ENCODE measurements at places on chromosomes 3 and 15.
A peak's percentile ranks its signal among the peaks of the same experiment; 100 is the strongest.

- no peak for DNase-seq
Measured at GRCh38 chr15:90819390-90819789, 49.0 kb upstream of the FURIN start.

- no peak for DNase-seq
Measured at GRCh38 chr15:48946840-48947187, 16.9 kb downstream of the SHC4 start.

GRCh38 chr3:9951962-9952805 lies at the start of gene PRRT3:
PRRT3 (minus strand) TSS chr3:9952408; CDS start chr3:9950115, 2,293 bp downstream.
- DNase-seq: peak; percentile 42

- no peak for DNase-seq
Measured at GRCh38 chr3:75294124-75294523, 370.0 kb upstream of the FRG2C start.

- DNase-seq: no peak
Measured at GRCh38 chr3:122215592-122216298, 32.3 kb downstream of the CASR start.

DNA sequence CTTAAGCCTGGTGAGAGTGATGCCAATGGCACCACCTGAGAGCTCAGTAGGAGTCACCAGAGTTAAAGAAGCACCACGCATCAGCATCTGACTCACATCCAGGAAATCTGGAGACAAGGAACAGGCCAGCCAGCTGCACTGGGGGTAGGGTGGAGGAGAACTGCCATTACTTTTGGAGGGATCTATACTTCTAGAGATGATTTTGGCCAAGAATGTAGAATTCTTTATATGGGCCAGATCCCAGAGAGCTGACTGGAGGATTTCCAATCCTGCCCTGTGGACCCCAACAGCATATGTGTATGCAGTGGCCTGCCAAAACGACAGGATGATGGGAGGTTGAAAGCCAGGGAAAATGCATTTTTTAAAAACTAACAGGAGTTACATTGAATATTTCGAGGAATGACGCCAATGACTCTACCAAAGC lies 29.8 kb downstream of the CCR3 start:
- no peak for DNase-seq

DNA sequence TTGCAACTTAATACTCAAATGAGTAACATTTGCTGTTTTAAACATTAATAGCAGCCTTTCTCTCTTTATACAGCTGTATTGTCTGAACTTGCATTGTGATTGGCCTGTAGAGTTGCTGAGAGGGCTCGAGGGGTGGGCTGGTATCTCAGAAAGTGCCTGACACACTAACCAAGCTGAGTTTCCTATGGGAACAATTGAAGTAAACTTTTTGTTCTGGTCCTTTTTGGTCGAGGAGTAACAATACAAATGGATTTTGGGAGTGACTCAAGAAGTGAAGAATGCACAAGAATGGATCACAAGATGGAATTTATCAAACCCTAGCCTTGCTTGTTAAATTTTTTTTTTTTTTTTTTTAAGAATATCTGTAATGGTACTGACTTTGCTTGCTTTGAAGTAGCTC lies 40.3 kb downstream of the CTNNB1 start:
- no peak for DNase-seq

DNA sequence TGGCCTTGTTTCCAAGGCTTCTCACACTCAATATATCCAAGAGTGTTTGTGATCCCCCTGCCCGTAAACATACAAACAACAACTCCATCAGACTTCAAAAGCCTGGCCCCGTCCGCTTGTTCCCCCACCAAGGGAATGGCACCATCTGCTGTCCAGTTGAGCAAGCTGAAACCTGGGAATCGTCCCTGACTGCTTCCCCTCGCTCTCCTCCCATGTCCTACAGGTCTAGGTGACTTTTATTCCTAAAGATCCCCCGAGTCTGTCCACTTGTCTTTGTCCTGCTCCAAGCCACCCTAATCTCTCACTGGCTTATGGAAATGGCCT lies 27.9 kb upstream of the FAM174B start:
- DNase-seq: no peak

GRCh38 chr15:90749754-90750153 lies 32.6 kb downstream of the BLM start:
- DNase-seq: no peak

DNA sequence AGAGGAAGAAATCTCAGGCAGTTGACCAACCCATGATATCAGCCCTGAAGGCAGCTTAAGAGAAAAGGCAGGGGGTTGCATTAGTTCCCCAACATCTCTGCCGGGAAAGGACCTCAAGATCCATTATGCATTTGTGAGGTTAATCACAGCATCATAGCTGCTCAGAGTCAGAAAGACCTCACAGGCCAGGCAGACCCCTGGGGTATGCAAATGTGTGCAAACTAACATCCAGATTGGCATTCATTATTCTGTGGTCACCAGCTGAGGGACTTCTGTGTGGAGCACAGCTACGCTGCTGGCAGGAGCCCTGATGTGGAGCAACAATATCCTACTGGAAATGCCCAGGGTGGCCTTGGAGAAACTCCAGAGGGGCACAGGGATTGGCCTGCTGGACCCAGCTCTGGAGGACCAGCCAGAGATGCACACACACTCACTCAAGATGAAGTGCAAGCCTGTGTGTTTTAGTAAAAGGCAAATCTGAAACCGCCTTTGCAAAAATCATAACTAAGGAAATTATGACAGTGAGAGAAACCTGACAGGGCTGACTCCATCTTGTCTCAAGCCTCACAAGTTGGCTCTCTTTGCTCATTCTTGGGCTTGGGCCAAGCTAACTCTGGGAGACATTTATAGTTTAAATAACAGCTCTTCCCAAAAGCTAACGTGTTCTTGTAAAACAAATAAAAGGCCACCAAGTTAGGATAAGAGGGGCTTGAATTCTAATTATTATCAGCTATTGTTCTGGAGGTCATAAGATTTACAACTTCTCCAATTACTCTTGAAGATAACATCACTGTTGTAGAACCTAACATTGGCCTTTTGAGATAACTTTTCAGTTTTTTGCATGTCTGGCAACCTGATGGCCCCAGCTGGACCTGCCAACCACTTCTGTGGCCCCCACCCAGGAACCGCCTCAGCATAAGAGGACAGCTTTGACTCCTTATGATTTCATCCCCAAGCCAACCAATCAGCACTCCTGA lies 257.1 kb downstream of the UACA start:
- DNase-seq: no peak

GRCh38 chr3:13318626-13319470 lies 101.3 kb downstream of the NUP210 start:
- no peak for DNase-seq

- no peak for DNase-seq
Measured at GRCh38 chr3:9441501-9442221, 44.2 kb downstream of the SETD5 start.

DNA sequence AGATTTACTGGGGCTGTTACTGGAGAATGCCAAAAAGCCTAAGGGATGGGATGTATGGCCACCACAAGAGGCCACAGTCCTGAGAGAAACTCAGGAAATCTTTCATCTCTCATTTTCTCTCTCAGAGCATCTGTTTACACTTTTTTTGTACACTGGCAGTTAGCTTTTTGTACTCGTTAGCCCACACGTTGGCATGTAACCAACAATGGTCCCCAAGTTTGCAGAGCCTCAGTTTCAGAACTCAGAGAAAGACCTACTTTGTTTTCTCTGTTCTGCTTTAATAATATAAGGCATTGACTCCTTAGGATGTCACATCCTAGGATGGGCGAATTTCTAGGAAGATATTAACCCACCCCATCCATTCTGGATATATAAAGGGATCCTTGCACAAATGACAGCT lies 183.5 kb downstream of the SUCNR1 start:
- DNase-seq: no peak

DNA sequence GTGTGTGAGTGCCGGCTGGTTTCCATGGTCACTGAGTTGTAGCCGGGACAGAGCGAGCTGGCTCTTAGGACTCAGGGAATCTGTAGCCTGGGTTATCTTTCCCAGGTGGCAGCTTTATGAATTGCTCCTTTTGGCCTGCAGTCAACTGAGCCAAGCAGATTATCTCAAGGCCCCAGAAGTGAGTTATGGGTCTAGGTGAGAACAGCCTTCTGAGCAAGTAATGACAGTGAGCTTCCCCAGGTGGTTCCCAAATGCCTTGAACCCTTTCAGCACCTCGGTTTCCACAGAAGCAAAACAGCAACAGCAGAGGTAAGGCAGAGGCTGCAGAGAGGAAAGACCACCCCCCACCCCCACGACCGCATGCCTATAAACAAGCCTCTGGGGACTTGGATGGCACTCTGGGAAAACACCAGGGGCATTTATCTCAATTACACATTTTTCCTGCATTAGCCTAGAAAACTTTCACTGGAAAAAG lies 56.7 kb upstream of the DGKG start:
- no peak for DNase-seq

- DNase-seq: no peak
Measured at GRCh38 chr15:25910832-25911231, 47.7 kb upstream of the ATP10A start.

DNA sequence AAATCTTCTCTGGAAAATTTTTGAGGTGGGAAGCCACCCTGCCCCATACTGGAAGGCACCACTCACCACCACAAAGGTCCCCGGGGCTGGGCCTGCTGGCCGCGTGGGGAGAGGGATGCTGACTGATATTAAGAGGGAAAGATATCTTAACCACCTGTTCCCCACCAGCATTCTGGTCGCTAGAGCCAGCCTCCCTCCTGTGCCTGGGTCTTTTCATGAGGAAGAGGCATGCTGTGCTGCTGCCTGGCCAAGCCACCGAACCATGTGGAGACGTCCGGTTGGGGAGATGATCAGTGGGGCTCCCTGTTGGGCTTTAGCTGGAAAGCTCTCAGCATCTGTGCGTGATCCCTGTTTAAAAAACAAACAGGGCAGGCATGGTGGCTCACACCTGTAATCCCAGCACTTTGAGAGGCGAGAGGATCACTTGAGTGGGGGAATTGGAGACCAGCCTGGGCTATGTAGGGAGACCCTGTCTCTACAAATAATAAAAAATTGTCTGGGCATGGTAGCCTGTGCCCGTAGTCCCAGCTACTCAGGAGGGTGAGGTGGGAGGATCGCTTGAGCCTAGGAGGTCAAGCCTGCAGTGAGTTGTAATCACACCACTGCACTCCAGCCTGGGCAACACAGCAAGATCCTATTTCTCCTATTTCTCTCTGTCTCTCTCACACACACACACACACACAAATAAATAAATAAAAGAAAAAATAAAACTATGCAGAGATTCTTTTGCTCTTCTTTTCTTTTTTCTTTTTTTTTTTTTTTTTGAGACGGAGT lies 1.0 kb downstream of the KLHL18 start:
- DNase-seq: no peak

DNA sequence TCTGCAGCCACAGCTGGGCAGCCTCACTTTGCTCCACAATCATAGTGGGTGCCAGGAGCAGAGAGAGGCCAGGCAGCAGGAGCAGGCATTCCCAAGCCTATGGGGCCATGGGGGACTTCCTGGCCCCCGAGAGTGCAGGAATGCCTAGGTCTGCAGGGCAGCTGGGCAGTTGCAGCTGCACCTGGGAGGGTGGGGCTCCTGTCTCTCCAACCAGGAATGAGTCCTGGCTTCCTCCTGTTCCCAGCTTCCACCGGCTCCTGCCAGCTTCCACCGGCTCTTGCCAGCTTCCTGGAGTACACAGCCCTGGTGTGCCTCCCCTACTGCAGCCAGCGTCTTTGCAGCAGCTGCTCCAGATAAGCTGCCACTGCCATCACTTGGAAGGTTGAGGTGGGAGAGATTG lies 86.3 kb upstream of the CDV3 start:
- DNase-seq: no peak

DNA sequence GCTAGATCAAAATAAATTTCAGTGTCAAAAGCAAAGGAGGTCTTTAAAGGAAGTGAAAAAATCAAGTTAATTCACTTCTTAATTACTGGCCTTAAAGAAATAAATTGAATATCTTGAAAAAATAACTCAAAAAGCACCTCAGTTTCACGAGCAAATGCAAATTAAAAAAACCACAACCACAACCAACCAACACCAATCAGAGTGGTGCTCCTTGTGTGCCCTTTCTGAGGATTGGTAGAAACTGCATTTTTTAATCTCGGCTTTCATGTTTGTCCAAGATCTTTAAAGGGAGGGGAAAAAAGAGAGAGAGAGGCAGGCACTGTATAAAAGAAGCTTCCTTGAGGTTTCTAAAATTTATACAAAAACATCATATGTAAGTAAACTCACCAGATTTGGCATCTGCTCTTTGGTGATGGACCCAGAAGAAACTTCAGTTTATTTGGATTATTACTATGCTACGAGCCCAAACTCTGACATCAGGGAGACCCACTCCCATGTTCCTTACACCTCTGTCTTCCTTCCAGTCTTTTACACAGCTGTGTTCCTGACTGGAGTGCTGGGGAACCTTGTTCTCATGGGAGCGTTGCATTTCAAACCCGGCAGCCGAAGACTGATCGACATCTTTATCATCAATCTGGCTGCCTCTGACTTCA lies at the start of gene GPR15:
Gene GPR15, plus strand, starts transcription at position 357 of the 653 bp plus-strand sequence. Its CDS starts 56 bp downstream, at position 413.
- DNase-seq: no peak

DNA sequence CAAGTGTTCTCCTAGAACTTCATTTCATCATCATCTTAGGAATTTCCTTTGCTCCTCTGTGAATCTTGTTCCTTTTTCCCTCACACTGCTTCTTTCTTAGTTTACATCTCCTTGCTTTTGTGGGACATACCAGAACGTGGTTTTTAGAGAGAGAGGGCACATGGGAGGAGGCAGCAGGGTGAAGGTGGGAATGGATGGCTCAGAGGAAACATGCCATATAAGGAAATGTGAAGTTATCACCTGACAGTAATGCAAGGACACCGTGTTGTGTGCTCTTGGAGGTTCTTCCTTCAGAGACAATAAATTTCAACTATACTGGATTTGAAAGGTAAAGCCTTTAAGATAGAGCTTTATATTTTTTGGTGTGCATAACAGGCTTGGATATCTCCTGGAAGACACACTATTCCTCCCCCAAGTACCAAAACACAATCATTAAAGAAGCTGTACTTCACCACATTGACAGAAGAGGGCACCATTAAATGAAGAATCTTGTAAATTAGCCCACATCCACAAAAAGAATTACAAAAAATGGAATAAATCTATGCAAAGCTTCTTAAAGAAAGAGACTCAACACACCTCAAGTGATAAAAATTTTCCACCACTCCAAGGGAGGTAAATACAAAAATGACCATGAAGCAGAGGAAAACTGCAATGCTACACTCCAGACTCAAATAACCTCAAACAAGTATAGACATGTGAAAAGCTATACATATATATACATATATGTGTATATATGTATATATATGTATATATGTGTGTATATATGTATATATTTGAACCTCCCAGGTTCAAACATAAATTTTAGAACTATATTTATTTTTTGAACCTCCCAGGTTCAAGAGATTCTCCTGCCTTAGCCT lies 26.1 kb downstream of the RPL39L start:
- no peak for DNase-seq

GRCh38 chr3:116216761-116217160 lies 228.5 kb downstream of the LSAMP start:
- DNase-seq: no peak
